ENCODE measurements at places on chromosomes 3 and 15. TPM values are rescaled to one million over a fixed set of nuclear protein-coding genes. Genes with fewer than 3 reads are reported as not detected.
A peak's percentile ranks its signal among the peaks of the same experiment; 100 is the strongest.

DNA sequence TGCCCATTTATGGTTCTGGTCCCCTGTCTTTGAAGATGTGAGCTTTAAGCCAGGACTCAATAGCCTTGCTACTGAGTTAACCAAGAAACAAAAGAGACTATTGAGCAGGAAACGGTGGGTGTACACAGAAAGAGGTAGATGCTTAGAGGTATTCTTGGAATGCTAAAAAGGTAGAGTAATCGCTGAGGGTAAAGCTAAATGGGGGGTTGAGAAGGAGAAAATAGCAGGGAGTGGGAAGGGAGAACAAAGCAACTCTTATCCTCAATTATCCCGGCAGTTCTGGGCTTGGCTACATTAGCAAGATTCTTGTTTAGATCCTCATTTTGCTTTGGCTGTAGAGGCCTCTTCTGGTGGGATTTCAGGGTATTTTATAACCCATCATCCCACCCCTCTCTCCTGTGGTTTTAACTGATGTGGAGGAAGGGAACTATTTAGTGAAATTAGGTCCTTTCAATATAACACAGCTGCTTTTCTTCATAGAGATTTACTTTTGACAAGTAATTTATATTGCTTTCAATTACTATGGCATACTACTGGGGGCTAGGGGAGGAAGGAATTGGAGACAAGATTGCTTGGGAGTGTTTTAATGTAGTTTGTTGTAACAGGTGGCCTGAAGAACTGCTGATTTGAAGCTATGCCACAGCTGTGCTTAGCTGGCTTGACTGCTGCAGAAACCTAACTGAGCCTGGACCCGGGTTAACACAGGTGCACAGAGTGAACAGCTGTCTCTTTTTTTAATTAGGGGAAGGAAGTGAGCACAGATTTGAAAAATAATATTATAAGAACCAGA is 234.3 kb upstream of the CCDC54 start:
- DNase-seq = no peak
- no peak overlapping the region for H3K4me3 ChIP-seq
- no peaks in the 10 kb centered on the region for H3K4me1 ChIP-seq
- no peaks in the 10 kb centered on the region for H3K36me3 ChIP-seq

- no peak for DNase-seq
- H3K4me3 ChIP-seq = no peak overlapping the region
- H3K27ac ChIP-seq = no peak overlapping the region
- H3K36me3 ChIP-seq = no peaks in the 10 kb centered on the region
Measured at GRCh38 chr3:159616234-159616825, 372.3 kb upstream of the IL12A start.

DNA sequence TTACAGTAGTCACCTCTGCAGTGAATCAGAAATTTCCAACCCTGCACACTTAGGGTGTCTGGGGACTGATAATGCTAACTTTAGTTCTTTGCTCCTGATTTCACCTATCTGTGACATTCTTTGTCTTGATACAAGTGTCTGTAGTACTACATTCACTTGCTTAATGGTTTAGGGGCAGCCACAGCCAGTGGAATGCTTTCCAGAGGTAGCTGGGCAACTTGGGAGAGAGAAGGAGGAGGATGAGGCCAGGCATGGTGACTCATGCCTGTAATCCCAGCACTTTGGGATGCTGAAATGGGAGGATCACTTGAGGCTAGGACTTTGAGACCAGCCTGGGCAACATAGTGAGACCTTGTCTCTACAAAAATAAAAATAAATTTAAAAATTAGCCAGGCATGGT is 8.5 kb downstream of the BAHD1 start:
- peaks cover 1% of the 10 kb centered on the region for H3K36me3 ChIP-seq
- H3K4me1 ChIP-seq = peaks cover 88% of the 10 kb centered on the region
- no peaks in the 10 kb centered on the region for H3K27me3 ChIP-seq
- H3K27ac ChIP-seq = peak overlapping the region; percentile 22
- no peak for DNase-seq
- H3K4me3 ChIP-seq = no peak overlapping the region

- no peak overlapping the region for H3K4me3 ChIP-seq
- no peaks in the 10 kb centered on the region for H3K36me3 ChIP-seq
- no peaks in the 10 kb centered on the region for H3K4me1 ChIP-seq
Measured at GRCh38 chr3:164879201-164879600, 199.1 kb downstream of the SI start.

GRCh38 chr3:63056932-63057331 is 181.7 kb upstream of the CADPS start:
- H3K27ac ChIP-seq = no peak overlapping the region
- H3K4me3 ChIP-seq = no peak overlapping the region
- no peaks in the 10 kb centered on the region for H3K27me3 ChIP-seq
- H3K36me3 ChIP-seq = no peaks in the 10 kb centered on the region
- no peaks in the 10 kb centered on the region for H3K4me1 ChIP-seq

- no peaks in the 10 kb centered on the region for H3K27me3 ChIP-seq
- peaks cover 6% of the 10 kb centered on the region for H3K4me1 ChIP-seq
- DNase-seq = no peak
- H3K36me3 ChIP-seq = no peaks in the 10 kb centered on the region
- no peak overlapping the region for H3K27ac ChIP-seq
Measured at GRCh38 chr3:109994853-109995252, 657.5 kb upstream of the DPPA4 start.

Gene XCR1
- polyA plus RNA-seq = not detected

Gene ARGFX
- not detected for polyA plus RNA-seq

Gene COL6A6
- polyA plus RNA-seq = not detected

Gene AGTR1
- polyA plus RNA-seq = not detected

Gene NR2E3
- 0.07 TPM for polyA plus RNA-seq

Gene CMSS1
- 29.7 TPM for polyA plus RNA-seq

All from naive thymus-derived CD8-positive, alpha-beta T cell (primary cell).